Activated T-cell treated with anti-CD3 and anti-CD28 coated beads for 24 hours (primary cell): ENCODE measurements at places on chromosomes 5 and 9.

DNA sequence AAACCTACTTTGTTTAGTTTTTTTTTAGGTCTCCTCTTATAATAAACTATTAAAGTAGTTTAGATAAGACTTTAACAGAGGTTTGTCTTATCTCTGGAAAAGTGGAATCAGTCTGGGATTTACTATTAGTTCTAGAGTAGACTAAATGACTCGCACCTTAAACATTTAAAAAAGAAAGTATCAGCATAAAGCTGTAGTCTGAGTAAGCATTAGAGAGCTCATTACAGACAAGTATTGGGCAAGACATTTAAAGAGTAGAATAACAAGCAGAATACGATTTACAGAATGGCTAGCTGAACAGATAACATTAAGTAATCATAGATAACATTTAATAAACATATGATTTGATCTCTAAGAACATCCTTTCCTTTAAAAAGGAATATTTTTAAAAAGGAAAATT, 226.0 kb upstream of the DMAC1 start:
- no peak for DNase-seq

GRCh38 chr5:150751096-150751891, 7.5 kb downstream of the DCTN4 start:
- no peak for DNase-seq

DNA sequence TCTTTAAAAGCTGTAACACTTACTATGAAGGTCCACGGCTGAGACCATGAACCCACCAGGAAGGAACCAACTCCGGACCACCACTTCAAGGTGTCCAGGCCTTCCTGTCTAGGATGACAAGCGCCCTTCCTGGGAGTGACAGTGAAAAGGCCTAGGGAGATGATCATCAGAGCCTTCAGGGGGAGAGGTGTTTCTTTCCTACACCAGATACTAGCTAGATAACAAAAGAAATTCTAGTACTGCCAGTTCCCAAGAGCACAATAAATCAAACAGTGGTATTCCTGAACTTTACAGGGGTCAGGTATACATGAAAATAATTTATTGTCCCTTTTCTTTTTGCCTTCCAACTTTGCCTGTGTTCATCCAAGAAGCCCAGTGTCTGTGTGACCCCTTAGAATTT, 94.2 kb upstream of the NFIL3 start:
- no peak for DNase-seq

- DNase-seq: no peak
Measured at GRCh38 chr5:33675958-33676464, 215.8 kb downstream of the ADAMTS12 start.

DNA sequence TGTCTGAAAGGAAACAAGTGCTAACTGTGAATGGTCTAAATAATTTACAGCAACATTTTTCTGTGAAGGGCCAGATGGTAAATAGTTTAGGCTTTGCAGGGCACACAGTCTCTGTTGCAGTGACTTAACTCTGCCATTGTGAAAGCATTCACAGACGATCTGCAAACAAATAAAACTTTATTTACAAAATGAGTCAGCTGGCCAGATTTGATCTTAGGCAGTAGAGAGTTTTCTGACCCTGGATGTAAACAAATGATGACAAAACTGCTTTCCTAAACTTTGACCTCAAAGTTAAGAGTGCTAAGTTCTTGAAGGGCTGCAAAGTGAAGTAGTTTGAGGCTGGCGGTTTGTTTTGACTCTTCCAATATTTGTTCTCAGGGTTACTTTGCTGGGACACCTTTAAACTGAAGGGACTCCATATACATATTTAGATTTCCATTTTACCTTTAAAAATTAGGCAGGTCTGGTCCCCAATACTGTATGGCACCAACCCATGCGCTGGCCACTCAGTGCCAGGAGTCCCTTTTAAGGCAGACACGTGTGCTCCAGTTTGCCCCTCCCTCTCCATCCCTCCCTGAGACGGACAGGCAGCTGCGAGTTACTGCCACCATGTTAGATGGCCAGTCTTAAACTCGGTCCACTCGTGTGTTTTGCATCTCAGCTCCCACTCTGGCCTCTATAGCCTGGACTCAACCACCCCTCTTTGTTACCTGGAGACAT, 4.0 kb upstream of the ADAMTS16 start:
- no peak for DNase-seq

DNA sequence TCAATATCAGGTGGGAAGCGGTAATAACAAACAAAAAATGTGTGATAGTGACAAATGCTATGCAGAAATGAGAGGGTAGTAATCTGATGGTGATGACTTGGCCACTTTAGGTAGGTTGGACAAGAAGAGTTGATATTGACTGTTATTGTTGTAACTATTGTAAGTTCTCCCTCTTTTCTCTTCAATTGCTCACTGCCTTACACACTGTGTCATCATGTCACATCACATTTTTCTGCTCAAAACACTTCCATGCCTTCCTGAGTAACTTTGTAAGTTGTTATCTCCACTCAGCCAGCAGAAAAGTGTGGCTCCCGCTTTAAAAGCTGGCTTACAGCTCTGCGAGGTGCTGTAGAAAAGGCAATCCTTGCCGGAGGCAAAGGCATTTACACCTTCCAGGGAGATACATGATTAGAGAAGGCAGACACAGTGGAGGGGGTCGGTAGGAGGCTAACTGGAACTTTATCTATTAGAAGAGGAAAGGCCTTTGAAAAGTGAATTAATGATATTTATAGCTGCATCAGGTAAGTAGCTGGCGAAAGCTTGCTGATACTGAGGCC, 85.2 kb upstream of the CLINT1 start:
- no peak for DNase-seq

- DNase-seq: no peak
Measured at GRCh38 chr5:39262981-39263380, 43.6 kb upstream of the FYB1 start.

GRCh38 chr9:36956908-36957307, 77.2 kb downstream of the PAX5 start:
- no peak for DNase-seq

DNA sequence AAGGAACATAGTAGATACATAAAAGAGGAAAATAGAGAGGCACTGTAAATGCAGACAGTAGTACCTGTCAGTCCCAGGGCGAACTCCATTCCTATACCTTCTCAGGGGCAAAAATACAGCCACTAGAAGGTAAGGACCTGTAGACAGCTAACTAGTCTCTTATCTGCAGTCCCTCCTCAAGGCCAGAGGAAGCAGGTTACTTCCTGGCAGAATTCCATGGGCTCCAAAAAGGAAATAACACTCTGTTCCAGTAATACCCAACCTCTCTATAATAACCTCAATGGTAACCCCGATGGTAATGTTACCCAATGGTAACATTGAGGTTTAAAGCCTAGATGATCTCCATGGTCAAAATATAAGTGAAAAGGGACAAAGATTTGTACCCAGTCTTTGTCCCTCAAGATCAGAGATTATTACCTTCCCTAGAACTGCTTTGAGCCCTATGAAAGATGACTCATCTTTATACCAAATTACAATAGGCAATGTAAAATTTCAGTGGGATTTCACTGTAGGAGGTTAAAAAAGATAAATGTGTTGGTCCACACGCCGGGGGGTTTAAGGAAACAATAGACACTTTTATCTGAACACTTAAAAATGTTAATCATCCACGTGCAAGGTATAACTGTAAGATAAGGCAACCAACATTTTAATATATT, 113.0 kb downstream of the DENND1A start:
- no peak for DNase-seq

DNA sequence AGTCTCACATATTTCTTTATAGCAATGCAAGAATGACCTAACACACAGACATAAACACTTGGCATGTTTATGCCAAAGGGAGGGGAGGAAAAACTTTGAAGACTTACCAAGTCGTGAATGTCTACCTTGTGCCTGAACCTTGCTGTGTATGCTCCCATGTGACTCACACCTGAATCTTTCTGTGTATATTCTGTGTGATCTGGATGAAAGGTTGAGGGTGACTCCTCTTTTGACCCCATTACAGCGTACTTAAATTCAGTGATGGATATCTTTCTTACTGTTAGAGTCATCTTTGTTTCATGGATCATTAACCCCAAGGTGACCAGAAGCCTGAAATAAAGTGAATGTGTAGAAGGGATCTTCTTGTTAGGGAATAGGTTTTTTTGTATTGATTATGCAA, 52.9 kb upstream of the PTGER4 start:
- DNase-seq: no peak

GRCh38 chr5:61435368-61435767, 103.3 kb downstream of the ZSWIM6 start:
- no peak for DNase-seq

- no peak for DNase-seq
Measured at GRCh38 chr5:58803056-58803455, 220.2 kb downstream of the RAB3C start.

DNA sequence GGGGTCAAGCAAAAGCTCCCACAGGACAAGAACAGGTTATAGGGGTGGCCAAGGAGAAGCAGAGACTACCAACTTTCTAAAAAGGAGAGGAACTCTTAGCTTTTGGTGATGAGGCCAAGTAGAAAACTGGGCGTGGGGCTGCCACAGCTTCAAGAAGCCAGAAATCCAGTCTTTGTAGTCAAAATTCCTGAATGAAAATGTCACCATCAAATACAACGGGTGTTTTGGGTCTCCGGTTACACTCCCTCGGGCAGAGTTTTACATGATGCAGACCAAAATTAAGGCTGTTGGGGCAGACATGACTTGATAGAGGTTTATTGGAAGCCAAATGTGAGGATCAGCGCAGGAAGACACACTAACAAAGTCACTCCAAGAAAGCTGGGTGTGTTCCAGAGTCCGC, 29.4 kb upstream of the N4BP3 start:
- DNase-seq: no peak

DNA sequence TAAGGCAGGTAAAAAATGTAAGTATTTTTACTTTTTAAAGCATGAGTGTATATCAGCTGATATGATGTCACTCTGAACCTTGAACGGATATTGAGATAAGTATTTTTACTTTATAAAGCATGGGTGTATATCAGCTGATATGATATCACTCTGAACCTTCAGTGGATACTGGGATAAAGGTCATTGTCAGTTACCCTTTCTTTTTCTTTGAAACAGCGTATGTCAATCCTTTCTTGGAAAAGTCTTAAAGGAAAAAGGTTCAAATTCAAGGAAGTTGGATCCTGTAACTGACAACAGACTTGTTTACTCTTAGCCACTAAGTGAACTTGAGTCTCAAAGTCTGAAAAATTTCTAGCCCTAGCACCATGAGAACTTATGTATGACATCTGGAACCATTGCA, 61.7 kb upstream of the IFNK start:
- no peak for DNase-seq

DNA sequence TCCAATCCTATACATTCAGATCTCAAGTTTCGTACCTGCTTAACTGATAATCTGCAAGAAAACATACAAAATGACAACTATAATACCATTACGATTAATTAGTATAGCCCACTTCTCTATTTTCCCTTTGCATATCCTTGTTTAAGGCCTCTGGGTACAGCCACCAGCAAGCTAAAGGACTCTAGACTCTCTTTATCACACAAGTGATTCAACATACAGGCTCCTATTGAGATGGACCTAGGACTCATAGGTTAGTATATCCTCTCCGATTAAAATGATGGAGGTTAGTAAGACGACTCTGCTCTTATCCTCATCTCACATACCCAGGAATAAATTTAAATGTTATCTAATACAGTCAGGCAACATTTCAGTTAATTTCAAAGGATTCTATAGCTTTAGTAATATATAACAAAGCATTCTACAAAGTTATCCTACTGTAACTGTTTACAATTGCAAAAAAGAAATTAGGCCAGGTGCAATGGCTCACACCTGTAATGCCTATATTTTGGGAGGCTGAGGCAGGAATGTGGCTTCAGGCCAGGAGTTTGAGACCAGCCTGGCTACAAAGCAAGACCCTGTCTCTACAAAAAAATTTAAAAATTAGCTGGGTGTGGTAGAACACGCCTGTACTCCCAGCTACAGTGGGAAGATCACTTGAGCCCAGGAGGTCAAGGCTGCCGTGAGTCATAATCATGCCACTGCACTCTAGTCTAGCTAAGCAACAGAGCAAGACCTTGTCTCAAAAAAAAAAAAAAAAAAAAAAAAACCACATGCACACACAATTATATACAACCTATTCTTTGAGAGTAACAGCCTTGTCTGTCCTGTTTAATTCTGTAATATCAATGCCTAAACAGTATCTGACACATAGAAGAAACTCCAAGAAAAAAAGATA, 15.4 kb downstream of the HAUS6 start:
- no peak for DNase-seq

- DNase-seq: no peak
Measured at GRCh38 chr5:173198049-173198448, 37.0 kb downstream of the NKX2-5 start.

DNA sequence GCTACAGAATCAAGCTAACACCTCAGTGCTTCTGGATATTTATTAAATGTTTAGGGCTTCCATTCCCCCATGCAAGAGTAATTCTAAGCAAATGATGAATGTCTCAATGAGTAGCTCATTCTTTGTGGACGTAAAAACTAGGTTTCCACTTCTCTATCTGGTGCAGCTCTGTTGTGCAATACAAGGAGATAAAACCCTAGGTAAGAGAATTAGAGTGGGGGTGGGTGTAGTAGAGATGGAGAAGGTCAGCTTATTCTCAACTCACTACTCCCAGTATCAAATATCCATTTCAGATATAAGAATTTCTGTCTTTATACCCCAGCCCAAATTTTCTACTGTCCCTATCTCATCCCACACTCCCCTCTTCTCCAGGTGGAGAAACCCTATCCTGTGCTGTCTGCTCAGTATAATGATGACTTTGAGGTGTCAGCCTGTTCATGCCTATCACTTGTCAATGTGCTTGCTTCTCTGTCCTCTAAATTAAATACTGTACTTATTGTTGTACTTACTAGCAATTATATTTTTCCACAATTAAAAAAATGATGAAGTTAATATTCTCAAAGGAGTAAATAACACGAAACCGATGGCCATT, 4.3 kb upstream of the FYB1 start:
- no peak for DNase-seq
